NCI-H226 (cell line): ENCODE measurements at places on chromosomes 4 and X.

- DNase-seq, result no peak
These were observed 4.6 kb upstream of the RS1 start for GRCh38 chrX:18676470-18676869.

GRCh38 chr4:180637616-180638015, 1605.6 kb upstream of the TENM3 start:
- DNase-seq, result no peak

DNA sequence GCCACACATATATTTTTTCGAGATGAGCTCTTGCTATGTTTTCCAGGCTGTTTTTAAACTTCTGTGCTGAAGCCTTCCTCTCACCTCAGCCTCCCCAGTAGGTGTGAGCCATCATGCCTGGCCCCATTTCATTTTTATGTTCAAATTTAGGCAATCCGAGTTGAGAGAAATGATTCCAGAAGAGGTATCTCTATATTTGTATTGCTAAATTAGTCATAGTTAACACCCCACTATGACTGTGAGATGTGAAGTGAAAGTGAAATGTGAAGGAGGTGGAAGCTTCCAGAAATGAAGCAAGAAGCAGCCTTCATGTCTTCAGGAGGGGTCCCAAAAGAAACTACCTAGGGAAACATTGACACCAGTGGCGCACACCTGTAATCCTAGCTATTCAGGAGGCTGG, 17.7 kb downstream of the APELA start:
- DNase-seq, result no peak

DNA sequence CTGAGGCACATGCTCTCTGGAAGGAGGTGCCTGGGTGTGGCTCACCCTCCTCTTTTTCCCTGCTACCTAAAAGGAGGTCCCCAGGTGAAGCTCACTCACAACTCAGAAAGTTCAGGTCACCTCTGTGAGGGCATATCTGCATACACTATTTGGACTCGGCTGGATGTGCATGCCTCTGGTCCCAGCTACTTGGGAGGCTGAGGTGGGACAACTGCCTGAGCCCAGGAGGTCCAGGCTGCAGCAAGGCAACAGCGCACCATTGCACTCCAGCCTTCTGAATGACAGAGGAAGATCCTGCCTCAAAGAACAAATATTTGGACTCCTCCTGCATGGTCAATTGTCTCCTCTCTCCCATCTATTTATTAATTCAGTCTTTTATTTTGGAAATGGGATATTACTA, 46.4 kb downstream of the CPLX1 start:
- no peak for DNase-seq

DNA sequence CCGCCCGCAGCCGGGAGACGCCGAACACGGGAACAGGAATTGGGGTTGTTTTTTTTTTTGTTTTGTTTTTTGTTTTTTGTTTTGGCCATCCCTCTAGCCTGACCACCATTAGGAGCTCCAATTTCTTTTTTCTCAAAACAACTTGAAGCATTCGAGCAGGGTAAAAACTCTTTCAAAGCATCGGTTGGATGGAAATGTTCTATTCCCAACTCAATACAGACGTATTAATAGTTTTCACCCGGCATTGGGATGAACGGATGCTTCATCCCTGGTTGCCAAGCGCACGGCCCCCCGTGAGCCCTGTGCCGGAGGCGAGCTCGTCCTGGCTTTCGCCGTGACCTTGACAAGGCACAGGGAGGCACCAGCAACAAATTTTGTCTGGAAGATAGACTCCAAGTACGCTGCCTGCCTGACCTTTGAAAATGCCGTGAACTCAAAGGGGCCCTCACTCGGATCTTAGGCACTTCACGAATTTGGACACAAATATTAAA, 352 bp upstream of the MAP3K15 start:
- DNase-seq, result no peak

DNA sequence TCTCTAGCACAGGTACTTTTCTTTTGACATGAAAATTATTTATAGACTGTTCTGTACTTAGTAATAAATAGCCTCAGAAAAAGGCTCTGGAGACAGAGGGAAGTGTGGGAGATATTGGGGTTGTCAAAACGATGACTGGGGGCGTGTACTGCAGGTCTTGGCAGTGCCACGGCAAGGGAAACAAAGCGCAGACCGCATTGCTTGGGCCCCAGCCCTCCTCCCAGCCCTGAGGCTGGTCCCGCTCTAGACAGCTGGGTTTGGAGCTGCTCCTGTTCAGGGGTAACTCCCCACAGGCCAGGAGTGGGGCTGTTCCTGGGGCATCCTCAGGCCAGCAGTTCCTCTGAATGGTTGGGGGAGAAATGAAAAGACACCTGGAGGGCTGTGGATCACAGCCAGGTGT, 131.7 kb downstream of the RASL11B start:
- DNase-seq, result no peak

DNA sequence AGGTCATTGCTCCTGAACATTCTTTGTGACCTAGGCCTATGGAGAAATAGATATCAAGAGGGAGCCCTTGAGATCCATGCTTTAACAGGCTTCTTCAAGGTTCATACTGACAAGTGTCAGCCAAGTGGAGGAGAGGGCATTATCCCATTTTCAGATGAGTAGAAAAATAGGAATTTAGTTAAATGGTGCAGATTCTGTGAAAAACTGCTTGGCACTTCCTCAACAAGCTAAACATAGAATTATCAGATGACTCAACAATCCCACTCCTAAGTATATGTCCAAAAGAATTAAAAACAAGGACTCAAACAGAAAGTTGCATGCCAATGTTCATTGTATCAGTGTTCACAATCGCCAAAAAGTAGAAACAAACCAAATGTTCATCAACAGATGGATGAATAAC, 43.8 kb upstream of the KCNIP4 start:
- DNase-seq, result no peak

GRCh38 chr4:94811643-94812042, 53.9 kb downstream of the BMPR1B start:
- no peak for DNase-seq

- DNase-seq, result no peak
These were observed 91.7 kb downstream of the SPATA18 start for GRCh38 chr4:52142816-52143215.

DNA sequence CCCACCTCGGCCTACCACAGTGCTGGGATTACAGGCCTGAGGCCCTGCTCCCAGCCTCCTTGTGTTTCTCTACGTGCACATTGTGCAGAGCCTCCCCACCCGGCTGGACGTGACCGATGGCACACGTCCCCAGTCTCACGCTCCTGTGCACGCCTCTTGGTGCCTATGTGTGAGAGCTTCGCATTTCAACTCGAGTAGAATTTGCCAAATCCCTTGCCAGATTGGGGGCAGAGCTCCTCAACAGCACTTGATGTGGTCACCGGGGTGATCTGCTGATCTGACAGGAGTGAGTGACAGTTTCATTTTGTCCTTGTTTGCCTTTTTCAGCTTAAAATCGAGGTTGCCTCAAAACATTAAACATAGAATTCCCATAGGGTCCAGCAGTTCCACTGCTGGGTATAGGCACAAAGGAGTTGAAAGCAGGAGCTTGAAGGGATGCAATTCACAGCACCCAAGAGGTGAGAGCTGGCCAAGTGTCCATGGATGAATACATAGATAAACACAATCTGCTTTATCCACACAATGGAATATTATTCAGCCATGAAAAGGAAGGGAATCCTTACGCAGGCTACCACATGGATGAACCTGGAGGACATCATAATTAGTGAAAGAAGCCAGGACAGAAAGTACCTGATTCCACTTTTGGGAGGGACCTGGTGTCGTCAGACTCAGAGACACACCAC, 17.6 kb downstream of the TMEM187 start:
- DNase-seq, result no peak

DNA sequence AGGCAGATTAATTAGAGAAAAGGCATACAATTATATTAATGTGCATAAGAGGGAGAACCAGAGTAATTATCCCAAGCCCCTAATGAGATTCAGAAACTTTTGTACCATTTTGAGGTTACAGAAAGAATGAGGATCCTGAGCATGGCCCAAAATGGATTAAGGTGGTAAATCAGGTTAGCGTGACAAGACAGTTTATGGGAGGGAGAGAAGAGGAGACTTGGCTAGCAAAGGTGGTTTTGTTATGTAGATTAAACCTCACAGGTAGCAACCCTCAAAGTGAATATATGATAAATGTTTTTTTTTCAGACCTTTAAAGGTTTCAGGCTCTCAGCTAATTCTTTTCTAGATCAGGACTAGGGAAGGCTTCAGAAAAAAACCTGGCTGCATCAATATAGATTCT, 781.8 kb downstream of the FAM133A start:
- no peak for DNase-seq

GRCh38 chrX:38806875-38807621, 5.8 kb downstream of the MID1IP1 start:
- DNase-seq, result no peak

DNA sequence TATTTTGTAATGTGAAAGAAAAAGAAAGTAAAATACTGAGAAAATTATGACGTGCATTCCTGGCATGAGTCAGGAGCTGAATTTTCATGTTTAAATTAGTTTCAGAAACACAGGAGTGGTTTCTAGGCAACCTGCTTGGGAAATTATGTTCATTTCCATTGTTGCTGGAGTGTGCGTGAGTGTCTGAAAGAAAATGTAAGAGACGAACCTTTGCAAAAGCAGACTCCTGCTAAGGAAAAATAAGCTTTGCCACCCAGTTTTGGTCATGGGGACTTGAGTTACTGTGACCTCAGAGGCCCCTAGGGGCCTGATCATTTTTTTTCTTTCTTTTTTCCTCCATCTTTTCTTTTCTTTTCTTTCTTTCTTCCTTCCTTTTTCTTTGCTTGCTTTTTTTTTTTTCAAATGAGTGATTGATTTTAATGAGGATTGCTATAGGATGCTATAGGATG, 18.8 kb upstream of the CHRNA9 start:
- DNase-seq, result peak; percentile 68

- DNase-seq, result no peak
These were observed 15.0 kb upstream of the ARSF start for GRCh38 chrX:3026074-3026815.

DNA sequence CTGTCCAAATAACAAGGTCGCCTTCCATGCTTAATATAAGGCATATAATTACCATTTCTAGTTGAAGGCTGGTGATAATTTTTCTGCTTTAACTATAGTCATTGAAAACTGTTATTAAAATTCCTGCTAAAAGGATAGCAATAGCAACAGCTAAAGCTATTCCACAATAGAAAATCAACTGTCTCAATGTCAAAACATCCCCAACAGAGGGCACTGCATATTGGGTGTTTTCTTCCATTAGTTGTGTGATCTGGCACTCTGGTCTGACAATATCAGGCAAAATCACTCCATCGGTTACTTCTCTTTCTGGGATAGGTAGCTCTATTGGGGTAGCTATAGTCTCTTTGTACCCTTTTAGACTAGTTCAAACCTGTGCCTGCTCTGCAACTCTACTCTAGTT, 53.5 kb downstream of the TMPRSS11F start:
- DNase-seq, result no peak

GRCh38 chrX:123169247-123169901, 14.7 kb upstream of the GRIA3 start:
- no peak for DNase-seq

- DNase-seq, result no peak
These were observed 34.3 kb upstream of the GRPR start for GRCh38 chrX:16089086-16089485.

- peak; percentile 40 for DNase-seq
These were observed 21.9 kb downstream of the CNOT6L start for GRCh38 chr4:77797239-77797638.

GRCh38 chrX:11367609-11368430, 74.6 kb downstream of the AMELX start:
- no peak for DNase-seq

DNA sequence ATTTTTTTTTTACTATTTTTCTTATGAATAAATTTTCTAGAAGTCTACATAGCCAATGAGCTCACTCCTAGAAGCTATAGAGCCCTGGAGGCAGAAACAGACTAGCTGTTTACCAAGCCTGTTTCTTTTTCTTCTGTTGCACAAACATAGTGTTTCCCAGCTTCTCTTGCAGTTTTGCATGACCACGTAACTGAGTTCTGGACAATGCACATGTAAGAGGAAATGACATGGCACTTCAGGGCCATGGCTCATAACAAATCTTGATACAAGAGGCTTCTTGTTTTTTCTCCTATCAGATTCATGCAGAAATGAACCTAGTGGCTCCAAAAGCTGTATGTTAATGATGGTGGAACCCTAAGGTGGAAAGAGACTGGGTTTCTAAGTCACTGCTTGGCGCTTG, 127.4 kb downstream of the ZNF330 start:
- DNase-seq, result no peak

DNA sequence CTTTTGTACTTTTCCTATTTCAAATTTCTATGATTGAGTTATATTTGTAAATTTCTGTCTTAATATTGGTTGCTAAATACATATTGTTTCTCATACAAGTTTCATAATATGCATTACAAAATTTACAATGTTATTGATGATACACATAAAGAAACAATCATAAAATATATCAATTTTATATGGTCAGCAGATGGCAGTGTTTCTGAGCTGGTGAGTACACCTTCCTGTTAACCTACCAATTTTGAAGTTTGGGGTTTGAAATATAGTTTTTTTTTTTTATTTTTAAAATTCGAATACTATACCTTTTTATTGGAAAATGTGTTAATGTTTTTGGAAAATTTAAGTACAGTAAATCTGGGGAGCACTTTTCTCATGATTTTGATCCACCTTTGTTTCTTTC, 1953.1 kb upstream of the ADGRL3 start:
- no peak for DNase-seq

DNA sequence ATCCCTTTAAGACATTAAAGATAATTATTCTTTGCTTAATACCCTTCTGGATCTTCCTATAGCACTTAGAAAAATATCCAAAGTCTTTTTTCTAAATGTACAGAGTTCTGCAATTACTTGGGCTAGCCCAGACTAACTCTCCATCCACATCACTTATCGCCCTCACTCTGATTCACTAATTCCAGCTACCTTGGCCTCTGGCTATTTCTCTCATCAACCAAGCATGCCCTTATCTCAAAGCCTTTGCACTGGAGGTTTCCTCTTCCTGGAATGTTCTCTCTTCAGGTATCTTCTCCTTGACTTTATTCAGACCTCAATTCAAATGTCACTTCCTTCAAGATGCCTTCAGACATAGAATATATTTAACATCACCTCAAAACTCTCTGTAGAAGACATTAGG, 345.1 kb upstream of the SMIM31 start:
- peak; percentile 93 for DNase-seq

- DNase-seq, result no peak
These were observed 49.5 kb downstream of the IQCM start for GRCh38 chr4:149766135-149766534.

GRCh38 chr4:103415801-103416200, 217.7 kb upstream of the CENPE start:
- no peak for DNase-seq

GRCh38 chrX:102957751-102958150, 20.7 kb downstream of the RAB40AL start:
- DNase-seq, result no peak

GRCh38 chr4:158949099-158949498, 153.8 kb upstream of the RAPGEF2 start:
- no peak for DNase-seq

- no peak for DNase-seq
These were observed 7.7 kb upstream of the SLC10A6 start for GRCh38 chr4:86856896-86857295.

- no peak for DNase-seq
These were observed 133.1 kb upstream of the GNPDA2 start for GRCh38 chr4:44859477-44859876.
